Neural crest cell (in vitro differentiated cells): ENCODE measurements at places on chromosomes 16 and 17. TPM values are rescaled to one million over a fixed set of nuclear protein-coding genes. Genes with fewer than 3 reads are reported as not detected.
A peak's percentile ranks its signal among the peaks of the same experiment; 100 is the strongest.

- DNase-seq = no peak
- peaks cover 5% of the 10 kb centered on the region for H3K36me3 ChIP-seq
- H3K4me3 ChIP-seq = no peak overlapping the region
- H3K4me1 ChIP-seq = peaks cover under 1% of the 10 kb centered on the region
These were observed 16.7 kb downstream of the MMP15 start for GRCh38 chr16:58042001-58042885.

- H3K36me3 ChIP-seq = peaks cover 4% of the 10 kb centered on the region
- no peaks in the 10 kb centered on the region for H3K27me3 ChIP-seq
- no peak for DNase-seq
- H3K4me1 ChIP-seq = no peaks in the 10 kb centered on the region
- no peak overlapping the region for H3K27ac ChIP-seq
These were observed 28.8 kb downstream of the PRKCA start for GRCh38 chr17:66331038-66331816.

DNA sequence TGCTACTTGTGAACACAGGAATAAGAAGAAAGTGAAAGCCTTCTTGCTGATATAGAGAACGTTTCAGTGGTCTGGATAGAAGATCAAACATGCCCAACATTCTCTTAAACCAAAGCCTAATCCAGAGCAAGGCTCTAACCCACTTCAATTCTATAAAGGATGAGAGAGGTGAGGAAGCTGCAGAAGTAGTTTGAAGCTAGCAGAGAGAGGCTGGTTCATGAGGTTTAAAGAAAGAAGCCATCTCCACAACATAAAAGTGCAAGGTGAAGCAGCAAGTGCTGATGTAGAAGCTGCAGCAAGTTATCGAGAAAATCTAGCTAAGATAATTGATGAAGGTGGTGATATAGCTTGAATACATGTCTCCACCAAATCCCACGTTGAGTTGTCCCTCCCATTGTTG, 383.3 kb upstream of the ASIC2 start:
- no peak overlapping the region for H3K27ac ChIP-seq
- H3K4me3 ChIP-seq = no peak overlapping the region
- peaks cover 21% of the 10 kb centered on the region for H3K27me3 ChIP-seq
- H3K36me3 ChIP-seq = no peaks in the 10 kb centered on the region
- no peak for DNase-seq

DNA sequence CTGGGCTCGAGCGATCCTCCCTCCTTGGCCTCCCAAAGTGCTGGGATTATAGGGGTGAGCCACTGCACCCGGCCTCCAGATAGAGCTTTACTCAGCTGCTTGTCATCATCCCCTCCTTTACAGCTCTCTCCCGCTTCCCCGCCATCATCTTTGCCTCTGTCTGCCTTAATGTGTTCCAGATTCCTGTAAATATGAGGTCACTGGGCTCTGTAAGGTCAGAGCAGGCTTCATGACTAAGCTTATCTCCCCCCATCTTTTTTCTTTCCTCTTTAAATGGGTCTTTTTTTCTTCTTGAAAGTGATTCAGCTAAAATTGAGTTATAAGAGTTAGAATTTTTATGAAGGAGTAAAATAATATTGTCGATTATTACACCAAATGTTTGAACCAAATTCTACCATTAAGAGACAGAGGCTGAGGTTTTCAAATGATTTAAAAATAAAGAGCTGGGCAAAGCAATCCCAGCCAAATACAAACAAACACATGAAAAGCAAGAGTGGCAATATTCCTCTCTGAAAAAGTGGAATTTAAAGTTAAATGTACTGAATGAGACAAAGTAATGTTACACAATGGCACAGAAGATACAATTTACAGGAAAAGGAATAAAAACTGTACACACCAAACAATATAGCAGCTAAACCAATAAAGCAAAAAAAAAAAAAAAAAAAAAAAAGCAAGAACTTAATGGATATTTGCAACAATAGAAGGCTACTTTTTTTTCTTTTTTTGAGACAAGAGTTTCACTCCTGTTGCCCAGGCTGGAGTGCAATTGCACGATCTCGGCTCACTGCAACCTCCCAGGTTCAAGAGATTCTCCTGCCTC, 62.1 kb downstream of the CRISPLD2 start:
- no peak for DNase-seq
- peak overlapping the region; percentile 2 for H3K27ac ChIP-seq
- H3K27me3 ChIP-seq = no peaks in the 10 kb centered on the region
- H3K4me3 ChIP-seq = peak overlapping the region; percentile 1
- H3K36me3 ChIP-seq = no peaks in the 10 kb centered on the region
- H3K4me1 ChIP-seq = peaks cover 61% of the 10 kb centered on the region

GRCh38 chr16:89409161-89409711, 81.1 kb downstream of the ANKRD11 start:
- H3K27me3 ChIP-seq = no peaks in the 10 kb centered on the region
- no peak overlapping the region for H3K27ac ChIP-seq
- H3K4me3 ChIP-seq = no peak overlapping the region
- H3K36me3 ChIP-seq = no peaks in the 10 kb centered on the region

Gene TK2
- 12.6 and 16.3 TPM in 2 replicates for total RNA-seq

DNA sequence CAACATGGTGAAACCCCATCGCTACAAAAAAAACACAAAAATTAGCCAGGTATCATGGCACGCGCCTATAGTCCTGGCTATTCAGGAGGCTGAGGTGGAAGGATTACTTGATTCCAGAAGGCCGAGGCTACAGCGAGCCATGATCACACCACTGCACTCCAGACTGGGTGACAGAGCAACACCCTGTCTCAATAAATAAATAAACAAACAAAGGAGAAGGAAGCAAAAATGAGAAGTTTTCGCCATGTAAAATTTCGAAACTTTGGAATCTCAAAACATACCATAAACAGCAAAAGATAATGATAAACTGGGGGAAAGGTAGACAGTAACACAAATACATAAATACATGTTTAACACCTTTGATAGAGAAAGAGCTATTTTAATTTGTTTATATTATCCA, 130.9 kb downstream of the ZFHX3 start:
- H3K27me3 ChIP-seq = no peaks in the 10 kb centered on the region
- no peak overlapping the region for H3K27ac ChIP-seq
- no peaks in the 10 kb centered on the region for H3K36me3 ChIP-seq
- H3K4me3 ChIP-seq = no peak overlapping the region

Gene ANKRD40CL
- not detected in 2 replicates for total RNA-seq

DNA sequence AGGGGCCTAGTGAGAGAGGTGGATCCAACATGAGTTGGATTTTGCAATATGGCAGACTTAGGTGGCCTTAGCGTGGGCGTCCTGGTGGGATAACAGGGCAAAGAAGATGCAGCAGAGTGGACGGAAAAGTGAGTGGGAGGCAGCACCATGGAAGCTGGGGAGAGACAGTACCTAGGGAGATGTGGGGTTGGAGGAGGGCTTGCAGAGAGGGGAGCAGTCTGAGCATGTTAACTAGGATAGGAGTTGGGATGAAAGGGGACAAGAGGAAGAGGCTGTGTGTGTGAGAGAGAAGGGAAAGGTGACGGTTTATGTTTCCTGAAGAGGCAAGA, 120.1 kb downstream of the NTN1 start:
- H3K4me1 ChIP-seq = peaks cover 8% of the 10 kb centered on the region
- no peak for DNase-seq
- no peaks in the 10 kb centered on the region for H3K36me3 ChIP-seq
- H3K27ac ChIP-seq = no peak overlapping the region
- no peak overlapping the region for H3K4me3 ChIP-seq

GRCh38 chr17:7329997-7330637, 982 bp upstream of the NEURL4 start:
- H3K4me1 ChIP-seq = peaks cover 22% of the 10 kb centered on the region
- H3K27ac ChIP-seq = peak overlapping the region; percentile 99
- no peaks in the 10 kb centered on the region for H3K36me3 ChIP-seq
- peak; percentile 74 for DNase-seq
- H3K4me3 ChIP-seq = peak overlapping the region; percentile 91
- H3K27me3 ChIP-seq = no peaks in the 10 kb centered on the region

GRCh38 chr17:38575781-38576180, 30.0 kb downstream of the SRCIN1 start:
- DNase-seq = no peak
- H3K4me3 ChIP-seq = peak overlapping the region; percentile 38
- no peak overlapping the region for H3K27ac ChIP-seq
- H3K27me3 ChIP-seq = peaks cover 78% of the 10 kb centered on the region

Gene KPNB1
- 642 and 671 TPM in 2 replicates for total RNA-seq

DNA sequence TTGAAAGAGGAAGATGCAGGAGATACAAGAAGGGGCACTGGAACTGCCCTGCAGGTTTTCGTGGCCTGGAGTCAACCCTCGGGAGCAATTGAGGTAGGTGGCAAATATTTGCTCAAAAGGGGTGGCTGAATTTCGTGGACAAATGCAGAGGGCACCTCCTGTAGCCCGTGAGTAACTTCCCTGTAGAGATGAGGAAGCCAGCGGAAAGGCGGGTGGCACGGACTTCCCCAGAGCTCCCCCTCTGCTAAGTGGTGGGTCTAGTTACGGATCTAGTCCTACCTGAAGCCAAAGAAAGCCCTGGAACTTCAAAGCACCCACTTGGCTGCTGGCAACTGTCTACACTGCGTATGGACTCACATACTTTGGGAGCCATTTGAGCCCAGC, 1.0 kb upstream of the ATP2C2 start:
- H3K4me3 ChIP-seq = no peak overlapping the region
- no peak for DNase-seq
- H3K27me3 ChIP-seq = peaks cover 59% of the 10 kb centered on the region
- H3K4me1 ChIP-seq = peaks cover 25% of the 10 kb centered on the region

Gene PLLP
- total RNA-seq = 0.79 and 0.84 TPM in 2 replicates

- peaks cover 12% of the 10 kb centered on the region for H3K36me3 ChIP-seq
- peak overlapping the region; percentile 100 for H3K27ac ChIP-seq
- peak overlapping the region; percentile 96 for H3K4me3 ChIP-seq
- H3K27me3 ChIP-seq = no peaks in the 10 kb centered on the region
These were observed 1.1 kb downstream of the NSRP1 start for GRCh38 chr17:30117675-30118081.

Gene LITAFD
- not detected in 2 replicates for total RNA-seq

GRCh38 chr16:22356930-22357634, 17.3 kb downstream of the CDR2 start:
- H3K36me3 ChIP-seq = peaks cover 3% of the 10 kb centered on the region
- no peak for DNase-seq
- no peaks in the 10 kb centered on the region for H3K27me3 ChIP-seq
- H3K27ac ChIP-seq = no peak overlapping the region
- H3K4me3 ChIP-seq = no peak overlapping the region

Gene CCL17
- total RNA-seq = not detected in 2 replicates

GRCh38 chr17:53979991-53980390, 157.3 kb downstream of the KIF2B start:
- DNase-seq = no peak
- H3K36me3 ChIP-seq = no peaks in the 10 kb centered on the region
- H3K27me3 ChIP-seq = no peaks in the 10 kb centered on the region
- H3K4me1 ChIP-seq = peaks cover 7% of the 10 kb centered on the region

GRCh38 chr17:41710472-41711090, 1.6 kb upstream of the GAST start:
- no peaks in the 10 kb centered on the region for H3K36me3 ChIP-seq
- DNase-seq = no peak
- H3K4me1 ChIP-seq = peaks cover 23% of the 10 kb centered on the region

Gene ITGB3
- 0.09 and 0.11 TPM in 2 replicates for total RNA-seq

Gene CEP95
- total RNA-seq = 64.1 and 64.7 TPM in 2 replicates

DNA sequence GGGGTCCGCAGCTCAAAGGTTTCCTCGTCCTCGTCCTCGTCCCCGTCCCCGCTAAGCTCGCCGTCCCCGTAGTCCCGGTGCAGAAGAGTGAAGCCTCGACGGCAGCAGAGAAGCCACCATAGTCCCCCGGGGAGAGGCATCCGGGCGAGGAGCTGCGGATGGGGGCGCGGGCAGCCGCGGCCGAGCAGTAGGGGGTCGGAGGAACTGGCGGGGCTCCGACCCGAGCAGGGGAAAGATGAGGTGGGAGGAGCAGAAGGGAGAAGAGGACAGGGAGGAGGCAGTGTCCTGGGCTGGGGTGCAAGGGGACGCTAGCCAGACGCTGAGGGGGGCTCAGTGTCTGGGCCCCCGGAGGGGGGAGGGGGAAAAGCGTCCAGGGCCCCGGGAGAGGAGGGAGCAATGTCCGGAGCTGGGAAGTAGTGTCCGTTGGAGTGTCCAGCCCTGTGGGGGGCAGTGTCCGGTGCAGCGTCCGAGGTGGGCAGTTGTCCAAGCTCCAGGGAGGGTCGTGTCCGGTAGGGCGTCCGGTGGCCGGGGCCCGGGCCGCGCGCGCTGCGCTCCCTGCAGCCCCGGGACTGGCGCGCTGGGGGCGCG, at the start of gene PLEKHH3:
Gene PLEKHH3, minus strand, starts transcription at position 571 of the 588 bp plus-strand sequence. Its CDS starts 431 bp downstream, at position 140.
- peak within 1 kb of the TSS; percentile 93 for H3K27ac ChIP-seq
- peaks cover 17% of the 10 kb centered on the region for H3K27me3 ChIP-seq
- H3K4me3 ChIP-seq = peak within 1 kb of the TSS; percentile 97

GRCh38 chr17:35748341-35748841, 4.6 kb downstream of the GAS2L2 start:
- no peak overlapping the region for H3K27ac ChIP-seq
- peaks cover 8% of the 10 kb centered on the region for H3K4me1 ChIP-seq
- no peak for DNase-seq
- H3K36me3 ChIP-seq = no peaks in the 10 kb centered on the region
- H3K27me3 ChIP-seq = peaks cover 45% of the 10 kb centered on the region
- no peak overlapping the region for H3K4me3 ChIP-seq

DNA sequence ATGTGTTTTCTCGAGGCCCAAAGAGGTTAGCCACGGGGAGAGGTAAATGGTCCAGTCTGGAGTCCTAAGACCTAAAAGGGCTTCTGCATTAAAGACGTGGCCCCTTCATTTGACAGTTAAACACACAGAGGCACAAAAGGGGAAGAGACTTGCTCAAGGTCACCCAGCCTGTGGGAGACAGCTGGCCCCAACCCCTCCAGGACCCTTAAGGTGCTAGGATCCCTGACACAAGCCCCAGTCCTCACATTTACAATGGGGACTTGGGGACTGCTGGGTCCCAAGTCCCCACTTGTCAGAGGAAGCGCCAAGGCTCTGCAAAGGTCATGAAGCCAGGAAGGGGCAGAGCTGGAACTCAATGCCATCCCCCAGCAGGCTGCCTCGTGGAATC, 1.7 kb downstream of the ABAT start:
- peak overlapping the region; percentile 93 for H3K4me3 ChIP-seq
- H3K4me1 ChIP-seq = peaks cover 29% of the 10 kb centered on the region

GRCh38 chr17:32256012-32256700, 9.5 kb upstream of the RHBDL3 start:
- H3K27ac ChIP-seq = no peak overlapping the region
- H3K27me3 ChIP-seq = peaks cover 14% of the 10 kb centered on the region
- no peaks in the 10 kb centered on the region for H3K36me3 ChIP-seq
- H3K4me3 ChIP-seq = no peak overlapping the region
- DNase-seq = no peak

- peaks cover 9% of the 10 kb centered on the region for H3K27me3 ChIP-seq
- H3K4me1 ChIP-seq = no peaks in the 10 kb centered on the region
- no peak for DNase-seq
- no peaks in the 10 kb centered on the region for H3K36me3 ChIP-seq
- no peak overlapping the region for H3K4me3 ChIP-seq
These were observed 371.6 kb upstream of the MAF start for GRCh38 chr16:79972053-79972704.

Gene EME1
- 25.5 and 31.4 TPM in 2 replicates for total RNA-seq
